ENCODE measurements at places on chromosomes 1 and 21.

DNA sequence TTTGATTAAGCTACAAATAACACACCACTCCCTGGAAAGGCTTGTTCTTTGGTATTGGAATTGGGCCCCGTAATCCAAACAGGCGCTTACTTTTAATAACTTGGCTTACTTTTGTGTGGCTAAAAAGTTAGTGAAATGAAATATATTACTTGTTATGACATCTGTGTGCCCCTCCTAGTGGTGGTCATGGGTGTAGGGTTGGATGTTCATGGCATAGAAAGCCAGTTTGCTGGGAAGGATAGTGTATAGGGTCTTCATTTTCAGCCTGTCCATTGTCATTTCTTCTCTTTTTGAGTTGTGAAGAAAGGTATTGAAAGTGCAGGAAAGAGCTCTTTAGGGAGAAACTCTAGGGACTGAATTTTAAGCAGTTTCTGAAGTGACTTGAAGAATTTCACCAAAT lies 5.9 kb downstream of the CDC14A start:
- DNase-seq, result no peak

GRCh38 chr1:24321697-24322469 lies 2.7 kb downstream of the GRHL3 start:
- peak; percentile 76 for DNase-seq

- DNase-seq, result no peak
Observed at GRCh38 chr1:42917241-42917495, 41.5 kb downstream of the SLC2A1 start.

- DNase-seq, result no peak
Observed at GRCh38 chr1:155744711-155745283, 55.9 kb downstream of the DAP3 start.

- DNase-seq, result no peak
Observed at GRCh38 chr1:190226006-190226405, 251.7 kb downstream of the BRINP3 start.

DNA sequence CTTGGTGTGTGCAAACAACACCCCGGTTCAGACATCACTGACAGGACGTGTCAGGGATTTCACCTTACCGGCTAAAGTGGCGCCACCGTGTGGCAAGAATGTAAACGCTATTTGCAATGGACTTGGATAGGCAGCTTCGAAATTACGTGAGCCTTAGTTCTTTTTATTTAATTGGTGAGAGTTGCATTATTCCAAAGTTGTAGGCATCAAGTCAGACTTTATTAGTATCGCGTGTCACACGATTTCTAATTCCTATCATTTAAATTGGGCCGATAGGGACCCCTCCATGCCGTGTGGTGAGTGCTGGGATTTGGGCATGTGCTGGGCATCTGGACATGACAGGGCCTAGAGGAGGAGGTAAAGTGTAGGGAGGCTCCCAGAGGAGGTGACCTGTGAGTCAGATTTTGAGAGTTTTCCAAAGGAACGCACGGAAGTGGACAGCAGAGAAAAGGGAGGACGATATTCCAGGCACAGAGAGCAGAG lies 14.5 kb upstream of the CPT2 start:
- DNase-seq, result peak; percentile 67

- no peak for DNase-seq
Observed at GRCh38 chr1:96145492-96145891, 576.1 kb upstream of the PTBP2 start.

- no peak for DNase-seq
Observed at GRCh38 chr1:67584938-67585337, 100.1 kb upstream of the GADD45A start.

GRCh38 chr1:100543640-100544039 lies 5.7 kb downstream of the GPR88 start:
- DNase-seq, result no peak

DNA sequence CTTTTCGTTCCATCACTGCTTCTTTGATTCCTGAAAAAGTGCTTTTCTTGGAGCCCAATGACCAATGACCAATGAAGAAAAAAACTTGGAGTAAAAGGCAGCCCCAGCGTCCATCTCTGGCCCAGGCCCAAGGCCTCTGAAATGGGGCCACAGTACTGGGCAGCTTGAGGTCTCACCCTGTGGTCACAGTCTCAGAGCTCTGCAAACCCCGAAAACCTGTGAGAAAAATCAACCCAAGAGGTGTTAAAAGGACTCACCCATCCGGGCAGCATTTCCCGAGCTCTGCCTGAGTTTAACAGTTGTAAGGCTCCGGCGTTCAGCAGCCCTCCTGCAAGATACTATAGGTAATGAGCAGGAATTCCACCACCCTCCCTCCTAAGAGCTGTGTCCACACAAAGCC lies 2.1 kb upstream of the EFHD2 start:
- no peak for DNase-seq

DNA sequence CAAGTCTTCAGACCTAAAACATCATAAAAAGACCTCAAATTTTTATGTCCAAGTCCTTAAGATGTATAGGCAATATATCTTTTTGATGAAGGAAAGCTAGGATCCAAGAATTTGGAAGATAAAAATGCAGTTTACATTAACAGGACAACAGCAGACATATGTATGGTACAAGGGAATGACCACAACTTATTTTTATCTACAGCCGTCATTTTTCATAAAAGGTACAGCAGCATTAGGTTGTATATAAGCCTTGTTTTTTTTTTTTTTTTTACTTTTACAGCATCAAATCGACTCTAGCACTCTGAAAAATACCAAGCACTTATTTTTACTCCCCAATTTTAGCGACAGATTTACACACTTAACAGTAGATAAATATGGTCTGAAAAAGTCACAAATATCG lies 1.3 kb downstream of the SRSF10 start:
- no peak for DNase-seq

DNA sequence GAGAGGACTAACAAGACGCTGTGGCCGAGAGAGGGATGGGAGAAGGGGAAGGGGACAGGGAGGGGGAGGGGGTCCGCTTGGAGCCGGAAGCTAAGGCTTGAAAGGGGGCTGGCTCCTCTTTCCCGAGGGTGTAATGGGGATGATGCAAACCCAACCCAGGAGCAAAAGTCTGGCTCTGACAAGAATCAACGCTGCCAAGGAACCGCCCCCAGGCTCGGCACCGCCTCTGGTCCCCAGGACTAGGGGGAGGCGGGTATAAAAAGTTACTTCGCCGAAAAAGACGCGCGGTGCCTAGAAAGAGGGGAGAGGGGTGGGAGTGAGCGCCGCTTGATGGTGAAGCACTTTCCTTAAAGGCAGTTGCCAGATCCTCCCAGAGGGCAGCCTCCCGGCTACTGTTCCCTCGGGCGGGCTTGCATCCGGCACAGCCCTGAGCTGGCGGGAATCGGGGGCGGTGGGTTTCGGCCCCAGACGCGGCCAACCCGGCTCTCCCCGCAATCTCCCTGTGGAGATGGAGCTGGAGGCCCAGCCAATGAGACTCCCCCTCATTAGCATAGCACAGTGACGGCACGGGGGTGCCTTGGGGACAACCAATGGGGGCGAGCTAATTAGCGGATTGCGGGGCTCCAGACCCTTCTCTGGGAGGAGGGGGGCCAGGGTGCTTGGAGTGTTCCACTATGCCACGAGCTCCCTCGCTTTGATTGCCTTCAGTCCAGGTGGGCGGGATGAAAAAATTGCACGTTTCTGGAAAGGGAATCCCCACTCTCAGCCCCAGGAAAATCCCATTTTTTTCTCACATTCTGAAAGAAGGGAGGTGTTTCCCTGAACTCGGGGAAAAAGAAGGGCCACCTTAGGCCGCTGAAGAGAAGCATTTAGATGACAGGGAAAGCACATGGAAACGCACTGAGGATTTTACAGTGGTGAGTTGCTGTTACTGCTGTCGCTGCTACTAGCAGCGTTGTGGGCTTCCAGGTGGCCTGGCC lies at the start of gene KCNT2:
KCNT2 (minus strand) TSS at position 51 of the 980 bp plus-strand sequence. CDS start 131 bp downstream, outside the sequence.
- peak; percentile 29 for DNase-seq

DNA sequence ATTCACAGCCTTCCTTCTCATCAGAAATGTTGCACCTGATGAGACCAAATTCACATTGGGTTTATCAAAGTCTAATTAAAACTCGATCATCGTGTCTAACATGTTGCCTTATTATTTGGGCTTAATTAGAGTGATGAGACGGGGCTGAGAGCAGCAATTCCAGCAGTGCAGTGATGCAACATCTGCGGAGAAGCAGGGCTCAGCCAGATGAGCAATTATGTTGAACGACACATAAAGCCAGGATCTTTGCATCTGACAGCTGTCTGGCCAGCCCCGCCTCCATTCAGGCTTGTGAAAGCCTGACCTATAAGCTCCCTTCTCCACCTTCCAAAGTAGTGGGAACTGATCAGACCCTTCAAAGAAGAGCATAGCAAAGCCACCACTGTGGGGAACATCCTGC lies 109.8 kb downstream of the C1orf94 start:
- no peak for DNase-seq

- DNase-seq, result no peak
Observed at GRCh38 chr1:244865028-244865371, 657 bp upstream of the HNRNPU start.

GRCh38 chr21:18529254-18529653 lies 125.7 kb upstream of the TMPRSS15 start:
- no peak for DNase-seq

DNA sequence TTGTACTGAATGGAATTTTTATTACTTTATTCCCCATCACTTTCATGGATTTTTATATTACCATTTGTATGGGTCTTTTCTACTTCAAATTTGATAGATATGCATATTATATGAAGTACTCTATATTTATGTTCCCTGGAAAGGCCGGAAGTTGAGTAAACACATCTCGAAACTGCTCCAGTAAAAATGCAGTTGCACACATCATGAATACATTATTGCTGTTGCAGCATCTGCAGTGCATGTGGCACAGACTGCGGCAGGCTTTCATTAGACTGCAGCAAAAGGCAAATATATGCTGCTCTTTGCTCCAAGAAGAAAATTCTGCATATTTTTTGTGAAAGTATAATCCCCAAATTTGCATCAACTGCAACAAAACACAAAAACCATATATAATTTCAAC lies 48.7 kb upstream of the LRRC7 start:
- no peak for DNase-seq

DNA sequence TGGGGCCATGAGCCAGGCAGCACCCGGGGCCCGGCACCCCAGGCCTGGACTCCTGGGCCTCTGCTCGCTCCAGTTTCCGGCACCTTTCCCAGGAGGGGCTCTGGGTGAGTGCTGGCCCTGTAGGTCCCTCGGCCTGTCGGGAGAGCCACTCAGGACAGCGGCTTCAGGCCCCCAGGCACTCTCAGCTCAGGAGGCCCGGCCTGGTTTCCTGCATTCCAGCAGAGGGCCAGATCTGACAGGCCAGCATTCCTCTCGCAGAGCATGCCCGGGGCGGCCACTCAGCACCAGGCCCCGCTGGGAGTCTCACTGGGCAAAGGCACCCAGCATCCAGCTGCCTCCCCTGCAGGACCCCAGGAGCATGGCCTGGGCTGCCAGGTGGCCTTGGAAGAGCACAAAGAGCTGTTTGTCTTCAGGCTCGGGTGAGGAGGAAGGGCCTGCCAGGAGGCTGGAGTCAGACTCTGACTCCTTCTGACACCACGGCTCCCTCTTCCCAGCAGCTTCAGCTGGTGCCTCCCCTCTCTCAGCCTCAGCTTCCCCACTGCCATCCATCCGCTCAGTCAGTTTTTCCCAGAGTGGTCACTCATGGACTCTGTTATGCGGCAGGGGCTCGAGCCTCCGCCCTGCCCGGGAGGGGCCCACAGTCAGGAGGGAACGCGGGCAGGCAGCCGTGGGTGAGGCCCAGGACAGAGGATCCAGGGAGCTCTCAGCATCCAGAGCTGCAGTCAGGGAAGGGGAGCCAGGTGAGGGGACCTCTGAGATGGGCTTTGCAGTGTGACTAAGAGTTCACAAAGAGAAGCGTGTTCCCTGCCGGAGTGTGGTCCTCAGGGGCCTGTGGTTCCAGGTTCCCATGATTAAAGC lies 51.7 kb downstream of the WNT9A start:
- DNase-seq, result peak; percentile 5

DNA sequence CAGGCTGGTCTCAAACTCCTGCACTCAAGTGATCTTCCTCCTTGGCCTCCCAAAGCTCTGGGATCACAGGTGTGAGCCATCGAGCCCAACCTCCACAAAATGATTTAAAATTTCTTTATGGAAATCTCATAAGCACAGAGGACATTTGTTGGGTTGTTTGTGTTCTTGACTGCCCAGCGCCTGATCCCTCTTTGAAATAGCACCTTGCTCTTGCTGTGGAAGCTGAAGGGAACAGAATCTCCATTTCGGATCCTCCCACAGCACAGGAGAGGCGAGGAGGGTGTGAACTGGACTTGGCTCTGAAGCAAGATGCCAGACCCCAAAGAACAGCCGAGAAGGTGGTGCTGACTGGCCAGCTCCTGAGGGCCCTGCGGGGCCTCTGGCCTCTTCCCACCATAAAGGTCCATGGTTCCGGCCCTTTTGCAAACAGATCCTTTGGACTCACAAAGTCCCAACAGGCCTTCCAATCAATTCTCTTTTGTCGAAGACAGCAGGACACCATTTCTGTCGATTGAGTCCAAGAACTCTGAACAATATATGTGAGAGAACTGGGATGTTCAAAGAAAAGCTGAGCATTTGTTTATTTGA lies 45.6 kb upstream of the COA6 start:
- no peak for DNase-seq

DNA sequence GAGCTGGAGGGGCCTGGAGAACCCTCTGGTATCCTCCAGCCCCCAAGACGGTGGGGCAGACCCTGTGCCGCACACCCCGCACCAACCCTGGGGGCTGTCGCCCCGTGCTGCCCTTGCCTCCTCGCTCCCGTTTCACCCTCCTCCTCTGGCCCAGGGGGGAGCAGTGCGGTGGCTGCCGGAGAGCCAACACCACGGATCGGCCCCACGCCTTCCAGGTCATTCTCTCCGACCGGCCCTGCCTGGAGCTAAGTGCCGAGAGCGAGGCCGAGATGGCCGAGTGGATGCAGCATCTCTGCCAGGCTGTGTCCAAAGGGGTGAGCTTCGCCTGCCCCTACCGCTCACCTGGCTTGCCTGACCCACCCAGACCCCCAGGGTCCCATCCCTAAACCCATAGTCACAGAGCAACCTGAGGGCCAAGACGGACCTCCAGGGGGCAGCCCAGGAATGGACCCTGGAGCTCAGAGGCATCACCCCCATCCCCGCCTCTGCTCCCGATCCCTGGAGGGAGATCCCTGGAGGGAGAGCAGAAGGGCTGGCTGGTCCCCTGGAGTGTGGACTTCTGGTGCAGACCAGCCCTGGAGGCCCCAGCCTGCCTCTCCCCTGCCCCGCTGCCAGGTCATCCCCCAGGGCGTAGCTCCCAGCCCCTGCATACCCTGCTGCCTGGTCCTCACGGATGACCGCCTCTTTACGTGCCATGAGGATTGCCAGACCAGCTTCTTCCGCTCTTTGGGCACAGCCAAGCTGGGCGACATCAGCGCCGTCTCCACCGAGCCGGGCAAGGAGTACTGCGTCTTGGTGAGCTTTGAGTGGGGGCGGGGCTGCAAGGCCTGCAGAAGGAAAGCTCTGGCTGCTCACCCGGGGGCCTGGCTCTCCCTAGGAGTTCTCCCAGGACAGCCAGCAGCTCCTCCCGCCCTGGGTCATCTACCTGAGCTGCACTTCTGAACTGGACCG lies 4.0 kb upstream of the SLC25A34 start:
- DNase-seq, result no peak

DNA sequence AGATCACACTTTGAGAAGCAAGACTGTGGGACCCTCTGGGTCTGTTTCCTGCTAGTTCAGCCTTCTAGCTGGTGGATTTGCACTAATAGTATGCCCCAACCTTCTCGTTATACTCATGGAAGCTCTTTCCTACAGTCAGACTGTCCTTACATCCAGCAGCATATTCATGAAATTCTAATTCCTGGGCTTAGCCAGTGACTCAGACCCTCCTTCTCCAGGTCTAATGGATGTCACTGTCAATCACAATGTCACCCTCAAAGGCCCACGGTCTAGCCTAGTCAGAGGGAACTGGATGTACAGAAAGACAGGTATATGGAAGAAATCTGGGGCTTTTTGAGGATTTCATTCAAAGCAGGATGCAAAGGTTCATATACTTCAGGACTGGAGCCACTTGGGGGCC lies 72.4 kb downstream of the KCNJ15 start:
- no peak for DNase-seq

- no peak for DNase-seq
Observed at GRCh38 chr1:189627427-189627826, 850.2 kb downstream of the BRINP3 start.

Data from IMR-90 (cell line).